ENCODE measurements at places on chromosomes 1 and 21. TPM values are rescaled to one million over a fixed set of nuclear protein-coding genes. Genes with fewer than 3 reads are reported as not detected.

RBM11 gene
- 8.2 TPM for total RNA-seq

NKAIN1 gene
- not detected for total RNA-seq

DNA sequence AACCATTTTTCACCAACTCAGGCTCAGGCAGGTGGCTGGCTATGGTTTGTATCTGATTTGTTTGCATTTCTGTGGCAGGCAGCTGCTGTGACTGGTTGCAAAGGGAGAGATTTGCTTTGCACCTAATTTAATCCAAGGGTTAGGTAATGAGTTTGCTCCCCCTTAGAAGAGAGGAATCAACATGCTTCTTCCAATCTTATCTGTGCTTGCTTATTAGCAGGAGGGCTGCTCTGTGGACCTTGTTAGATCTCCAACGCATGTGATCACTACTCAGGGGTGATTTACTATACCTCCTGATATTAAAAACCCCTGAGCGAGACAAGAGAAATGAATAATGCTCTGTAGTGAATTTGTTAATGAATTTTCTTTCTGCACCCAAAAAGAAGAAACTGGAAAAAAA lies 20.5 kb downstream of the OLFML3 start:
- no peak for DNase-seq

DNA sequence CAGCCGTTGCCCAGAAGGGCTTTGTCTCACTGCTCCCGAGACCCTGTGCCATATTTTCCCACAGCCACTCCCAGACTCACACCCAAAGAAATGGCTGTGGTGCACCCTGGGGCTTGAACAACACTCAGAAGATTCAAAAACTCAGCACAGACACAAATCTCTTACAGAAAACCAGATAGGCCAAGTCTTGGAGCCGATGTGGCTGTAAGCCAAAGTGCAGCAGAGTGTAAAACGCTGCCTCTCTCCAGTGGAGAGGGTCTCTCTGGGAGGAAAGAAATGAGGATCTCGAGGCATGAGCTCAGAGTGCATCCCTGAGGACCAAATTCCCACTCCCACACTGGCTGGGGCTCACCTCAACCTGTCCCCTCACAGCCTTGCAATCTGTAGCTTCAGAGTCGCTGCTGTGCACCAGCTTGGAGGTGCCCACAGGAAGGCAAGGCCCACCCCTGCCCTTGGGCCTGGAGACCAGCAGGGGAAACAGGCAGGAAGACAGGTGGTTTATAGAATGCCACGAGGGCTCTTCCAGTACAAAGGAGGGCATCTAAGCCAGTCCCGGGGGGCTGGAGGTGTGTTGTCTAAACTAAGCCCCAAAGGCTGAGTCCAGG lies 171.3 kb upstream of the AJAP1 start:
- no peak for DNase-seq

- no peak for DNase-seq
Measured at GRCh38 chr1:240417317-240417716, 194.6 kb downstream of the GREM2 start.

- no peak for DNase-seq
Measured at GRCh38 chr1:17851056-17851455, 95.9 kb downstream of the ACTL8 start.

DNA sequence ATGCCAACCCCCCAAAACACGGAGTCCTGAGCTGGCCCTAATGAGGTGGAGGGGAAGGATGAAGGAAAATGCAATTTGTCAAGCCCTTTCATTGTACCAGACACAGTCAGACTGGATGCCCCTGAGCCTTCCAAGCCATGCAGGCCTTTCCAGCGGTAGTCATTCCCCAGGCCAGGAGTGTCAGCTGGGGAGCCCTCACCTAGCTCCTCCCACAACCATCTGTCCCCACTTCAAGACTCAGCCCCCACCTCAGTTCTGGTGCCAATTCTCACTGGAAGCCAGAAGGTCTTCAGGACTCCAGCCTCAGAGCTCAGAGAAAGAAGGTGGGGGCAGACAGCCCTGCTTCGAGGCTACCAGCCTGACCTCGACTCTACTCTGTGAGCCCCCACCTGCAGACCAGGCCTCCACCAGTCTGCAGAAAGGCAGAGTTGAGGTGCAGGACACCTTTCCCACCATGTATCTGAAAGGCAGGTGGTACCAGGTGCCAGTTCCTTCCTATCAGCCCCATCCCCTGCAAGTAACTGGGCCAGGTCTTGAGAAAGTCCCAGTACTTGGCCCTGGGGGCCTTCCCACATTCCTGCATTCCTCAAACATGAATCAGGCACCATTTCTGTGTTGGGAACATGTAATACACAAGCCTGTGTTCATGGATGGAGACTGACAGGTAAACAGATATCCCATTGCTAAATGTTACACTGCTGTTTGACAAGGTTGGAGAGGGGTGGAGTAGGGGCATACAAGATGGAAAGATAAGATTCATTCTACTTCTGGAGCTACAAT lies 180.6 kb upstream of the EDN2 start:
- DNase-seq, result no peak

DNA sequence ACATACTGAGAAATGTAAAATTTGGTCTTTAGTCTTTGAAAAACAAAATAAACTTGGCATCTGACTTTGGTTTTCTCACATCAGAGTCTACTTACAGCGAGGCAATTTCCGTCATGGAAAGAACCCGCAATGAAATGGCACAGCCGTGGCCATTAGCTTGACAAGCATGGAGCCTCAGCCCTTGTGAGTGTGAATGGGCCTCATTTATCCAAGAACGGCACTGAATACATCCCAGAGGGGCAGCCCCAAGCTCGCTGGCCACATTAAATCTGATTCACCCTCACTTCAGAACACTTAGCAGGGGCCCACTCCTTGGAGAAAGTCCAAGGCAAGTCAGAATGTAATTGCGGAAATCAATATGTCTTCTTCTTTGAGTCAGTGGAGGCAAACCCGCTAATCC lies 64.8 kb downstream of the ERG start:
- no peak for DNase-seq

GBP7 gene
- total RNA-seq, result not detected

GSTM5 gene
- total RNA-seq, result not detected

DNA sequence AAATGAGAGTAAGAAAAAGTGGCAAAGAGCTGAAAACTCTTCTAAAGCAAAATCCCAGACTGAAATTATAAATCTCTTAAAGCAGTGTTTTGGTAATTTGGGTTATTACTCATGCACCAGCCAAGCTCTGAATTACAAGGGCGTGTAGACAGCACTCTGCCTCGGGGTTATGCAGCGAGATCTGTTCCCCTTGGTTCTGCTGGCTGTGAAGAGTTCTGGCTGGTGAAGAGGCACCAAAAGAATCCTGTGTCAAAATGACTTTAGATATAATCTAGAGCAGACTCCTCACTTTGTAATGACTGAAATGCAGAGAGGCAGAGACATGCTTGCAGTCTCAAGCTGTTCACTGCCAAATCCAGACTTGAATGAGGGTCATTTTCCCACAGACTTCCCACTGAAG lies 461.8 kb upstream of the CXADR start:
- no peak for DNase-seq

NTMT2 gene
- not detected for total RNA-seq

DNA sequence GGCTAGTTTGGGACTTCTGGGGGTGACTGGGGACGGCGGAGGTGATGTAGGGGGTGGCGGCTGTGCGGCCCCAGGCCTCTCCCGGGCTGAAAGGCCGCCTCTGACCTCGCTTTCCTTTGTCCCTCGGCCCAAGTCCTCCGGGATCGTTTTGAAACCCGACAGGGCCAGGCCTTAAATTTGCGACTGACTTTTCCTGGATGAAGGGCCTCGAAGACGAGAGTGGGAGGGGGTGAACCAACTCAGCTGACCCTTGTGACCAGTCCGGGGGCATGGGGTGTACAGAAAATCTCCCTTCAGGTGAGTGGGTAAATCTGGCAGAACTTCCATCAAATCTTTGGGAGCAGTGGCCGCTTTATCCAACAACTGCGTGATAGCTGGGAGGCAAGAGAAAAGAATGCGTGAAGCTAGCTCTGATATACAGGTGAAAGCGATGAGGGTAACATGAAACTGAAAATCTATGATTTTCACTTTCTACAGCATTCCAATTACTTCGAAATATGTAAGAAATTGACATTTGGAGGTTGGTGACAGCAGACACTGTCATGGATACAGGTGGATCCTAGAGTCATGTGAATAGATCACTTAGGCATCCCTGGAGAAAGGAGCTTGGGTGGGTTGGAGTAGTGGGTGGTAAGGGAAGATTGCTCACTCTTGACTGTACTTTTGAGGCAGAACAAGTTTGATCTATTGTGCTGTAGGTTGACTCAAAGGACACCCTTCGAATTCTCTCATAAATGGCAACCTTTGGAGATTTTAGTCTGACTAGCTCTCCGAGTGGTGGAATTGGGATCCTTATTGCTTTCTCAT lies 885 bp downstream of the AHCYL1 start:
- no peak for DNase-seq

- DNase-seq, result no peak
Measured at GRCh38 chr1:202966006-202966898, 805 bp downstream of the CYB5R1 start.

TLCD4 gene
- total RNA-seq, result 0.49 TPM

TNFSF4 gene
- total RNA-seq, result 0.82 TPM

RASAL2 gene
- not detected for total RNA-seq

DNA sequence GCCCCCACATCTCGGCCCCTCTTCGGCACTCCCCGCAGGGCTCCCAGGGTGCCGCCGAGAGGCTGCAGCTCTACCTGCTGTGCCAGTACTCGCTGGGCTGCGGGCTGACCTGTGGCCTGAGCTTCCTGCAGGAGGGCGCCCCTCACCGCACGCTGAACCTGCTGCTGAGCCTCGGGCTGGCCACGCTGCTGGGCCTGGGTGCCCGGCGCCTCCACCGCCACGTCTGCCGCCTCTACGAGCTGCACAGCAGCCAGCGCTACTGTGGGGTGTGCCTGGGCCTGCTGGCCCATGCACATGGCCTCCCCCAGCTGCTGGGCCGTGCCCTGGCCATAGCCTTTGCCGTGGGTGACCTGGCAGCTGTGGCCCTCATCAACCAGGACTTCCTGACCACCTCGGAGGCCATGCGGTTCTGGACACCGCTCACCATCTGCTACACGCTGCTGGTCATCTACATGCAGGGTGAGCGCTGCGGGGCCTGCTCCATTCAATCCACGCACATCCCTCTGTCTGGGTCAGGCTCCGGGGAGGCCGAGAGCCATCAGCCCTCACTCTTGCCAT lies 1.9 kb downstream of the TMEM82 start:
- no peak for DNase-seq

- no peak for DNase-seq
Measured at GRCh38 chr1:116825720-116826438, 71.6 kb downstream of the CD2 start.
